ENCODE measurements at places on chromosomes 11 and 22.

GRCh38 chr22:22010358-22010757 is 27.8 kb upstream of the TOP3B start:
- DNase-seq: no peak

DNA sequence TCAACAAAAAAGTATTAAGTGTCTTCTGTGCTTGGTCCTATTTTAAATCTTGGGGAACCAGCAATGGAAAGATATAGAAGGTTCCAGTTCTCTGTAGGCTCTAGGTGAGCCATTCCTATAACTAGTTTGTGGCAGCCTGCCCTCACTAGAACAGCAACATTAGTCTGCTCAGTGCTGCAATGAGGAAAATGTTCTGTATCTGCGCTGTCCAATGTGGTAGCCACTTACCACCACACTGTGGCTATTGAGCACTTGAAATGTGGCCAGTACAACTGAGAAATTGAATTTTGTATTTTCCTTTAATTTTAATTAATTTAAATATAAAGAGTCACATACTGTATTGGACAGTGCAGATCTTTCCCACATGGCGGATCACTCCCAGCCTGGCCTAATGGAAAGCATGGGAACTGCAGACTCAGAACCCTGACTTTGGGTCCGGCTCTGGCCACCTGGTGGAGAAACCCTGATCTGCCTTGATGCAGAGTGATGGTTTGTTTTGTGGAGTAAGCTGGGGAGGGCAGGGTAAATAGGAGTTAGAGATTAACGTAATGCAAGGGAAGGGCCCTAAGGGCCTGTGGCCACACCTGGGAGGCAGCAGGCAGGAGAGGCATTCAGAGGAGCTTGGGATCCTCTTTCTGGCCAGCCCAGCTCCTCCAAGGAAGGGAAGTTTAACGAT is 101.0 kb downstream of the ME3 start:
- DNase-seq: peak; percentile 1

- no peak for DNase-seq
Observed at GRCh38 chr11:12784987-12785386, 110.8 kb downstream of the TEAD1 start.

- DNase-seq: no peak
Observed at GRCh38 chr22:26161746-26162145, 7.5 kb upstream of the SEZ6L start.

GRCh38 chr11:128764424-128765095 is 70.7 kb downstream of the FLI1 start:
- DNase-seq: no peak

- DNase-seq: no peak
Observed at GRCh38 chr11:36601155-36601554, 3.1 kb upstream of the RAG2 start.

DNA sequence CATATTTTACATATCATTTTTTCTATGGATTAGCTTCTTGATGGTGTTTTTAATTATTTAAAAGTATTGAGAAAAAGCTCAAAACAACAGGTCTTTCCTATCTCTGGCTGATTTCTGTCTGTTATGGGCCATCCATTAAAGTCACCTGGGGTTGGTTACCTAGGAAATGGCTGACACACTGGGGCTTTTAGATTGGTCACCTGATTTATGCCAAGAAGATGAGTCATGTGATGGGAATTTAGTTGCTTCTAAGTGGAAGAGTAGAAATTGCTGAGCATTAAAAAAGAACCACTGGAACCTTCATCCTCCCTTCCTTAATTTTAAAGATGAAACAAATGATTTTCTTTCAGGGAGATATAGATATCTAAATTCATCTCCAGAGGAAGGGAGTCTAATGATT is 48.8 kb upstream of the LARGE1 start:
- no peak for DNase-seq

GRCh38 chr22:17172029-17172833 is 13.2 kb upstream of the HDHD5 start:
- no peak for DNase-seq

All from CD4-positive, alpha-beta T cell treated with Interleukin-1 beta for 1 hour (primary cell).